ENCODE measurements at places on chromosomes 12 and 14.

GRCh38 chr12:58342736-58343135, 401.4 kb downstream of the ATP23 start:
- no peak for DNase-seq

- DNase-seq, result no peak
Measured at GRCh38 chr12:15289192-15289591, 33.1 kb upstream of the PTPRO start.

DNA sequence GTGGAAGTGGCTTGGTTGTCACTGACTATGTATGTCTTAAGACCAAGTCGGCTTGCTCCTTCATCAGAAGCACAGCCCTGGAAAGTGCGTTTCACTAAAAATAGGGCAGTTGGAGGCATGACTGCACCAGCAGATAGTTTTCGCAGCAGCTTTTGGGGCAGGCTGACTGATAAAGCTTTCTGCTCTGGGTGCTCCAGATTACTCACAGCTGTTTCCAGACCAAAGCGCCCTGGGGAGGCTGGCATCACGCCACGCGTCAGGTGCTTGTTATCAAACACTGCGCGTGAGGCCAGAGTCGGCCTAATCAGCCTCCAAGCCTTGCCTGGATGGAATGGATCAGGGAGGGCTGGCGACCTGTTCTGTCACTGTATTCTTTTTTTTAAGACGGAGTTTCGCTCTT, 13.3 kb upstream of the LRRC10 start:
- DNase-seq, result no peak

- DNase-seq, result no peak
Measured at GRCh38 chr12:71162832-71163763, 5.3 kb upstream of the TSPAN8 start.

DNA sequence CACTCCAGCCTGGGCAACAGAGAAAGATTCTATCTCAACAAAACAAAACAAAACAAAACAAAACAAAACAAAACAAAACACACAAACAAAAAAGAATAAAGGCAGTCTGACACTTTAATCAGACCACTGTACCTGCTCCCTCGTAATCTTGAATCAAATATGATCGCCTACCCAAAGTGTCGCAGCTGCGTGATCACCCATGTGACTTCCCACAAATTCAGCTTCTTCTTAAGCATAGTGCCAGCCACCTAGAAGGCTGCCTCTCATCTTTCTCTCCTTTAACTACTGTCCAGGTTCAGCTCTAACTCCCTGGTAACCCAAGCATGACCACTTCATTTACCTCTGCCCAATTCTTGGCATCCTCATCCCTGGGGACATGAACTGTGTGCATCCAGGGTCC, 37.4 kb downstream of the FMNL3 start:
- no peak for DNase-seq

- DNase-seq, result no peak
Measured at GRCh38 chr12:95591731-95592130, 40.5 kb upstream of the USP44 start.

GRCh38 chr12:23041774-23042173, 416.8 kb downstream of the ETNK1 start:
- no peak for DNase-seq

DNA sequence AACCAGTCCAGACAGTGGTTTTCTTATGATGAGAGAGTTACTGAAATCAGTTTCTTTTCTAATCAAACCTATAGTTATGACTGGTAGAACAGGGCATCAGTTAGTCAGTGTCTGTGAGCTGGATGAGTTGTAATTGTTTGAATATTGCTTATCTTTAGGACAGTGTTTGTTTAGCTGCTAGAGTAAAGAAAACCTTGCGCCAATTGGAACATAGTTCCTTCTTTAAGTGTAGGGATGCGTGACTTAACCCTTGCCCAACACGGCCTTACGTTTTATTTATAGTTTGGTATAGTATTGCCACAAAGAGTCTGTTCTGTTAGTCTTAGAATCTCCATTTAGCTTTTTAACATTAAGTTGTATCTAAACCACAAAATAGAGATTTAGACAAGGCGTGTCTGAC, 572.6 kb downstream of the SLC16A7 start:
- no peak for DNase-seq

GRCh38 chr14:60565211-60565610, 56.3 kb downstream of the SIX6 start:
- no peak for DNase-seq

DNA sequence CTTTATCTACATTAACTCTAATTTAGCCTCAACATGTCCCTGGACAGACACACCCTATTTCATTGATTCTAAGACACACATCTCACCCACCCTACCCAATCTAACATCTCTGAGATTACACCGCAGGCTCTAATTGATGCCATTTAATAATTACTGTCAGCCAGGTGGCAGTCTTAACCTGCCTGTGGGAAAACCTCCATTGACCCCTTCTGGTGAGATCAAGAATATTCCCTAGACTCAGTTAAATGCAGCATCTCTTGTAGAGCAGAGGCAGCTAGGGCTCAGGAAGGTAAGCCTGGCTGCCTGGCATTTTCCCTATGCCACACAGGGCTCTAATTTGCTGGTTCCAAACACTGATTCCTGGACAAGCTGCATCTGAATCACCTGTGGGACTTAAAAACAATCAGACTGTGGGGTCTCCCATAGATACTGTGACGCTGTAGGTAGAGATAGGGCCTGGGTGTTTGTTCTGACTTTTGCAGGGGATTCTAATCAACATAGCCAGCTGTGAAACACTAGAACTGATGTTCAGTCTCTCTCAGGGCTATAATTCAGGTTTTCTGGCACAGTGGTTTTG, 14.3 kb downstream of the MCRS1 start:
- DNase-seq, result peak; percentile 54

DNA sequence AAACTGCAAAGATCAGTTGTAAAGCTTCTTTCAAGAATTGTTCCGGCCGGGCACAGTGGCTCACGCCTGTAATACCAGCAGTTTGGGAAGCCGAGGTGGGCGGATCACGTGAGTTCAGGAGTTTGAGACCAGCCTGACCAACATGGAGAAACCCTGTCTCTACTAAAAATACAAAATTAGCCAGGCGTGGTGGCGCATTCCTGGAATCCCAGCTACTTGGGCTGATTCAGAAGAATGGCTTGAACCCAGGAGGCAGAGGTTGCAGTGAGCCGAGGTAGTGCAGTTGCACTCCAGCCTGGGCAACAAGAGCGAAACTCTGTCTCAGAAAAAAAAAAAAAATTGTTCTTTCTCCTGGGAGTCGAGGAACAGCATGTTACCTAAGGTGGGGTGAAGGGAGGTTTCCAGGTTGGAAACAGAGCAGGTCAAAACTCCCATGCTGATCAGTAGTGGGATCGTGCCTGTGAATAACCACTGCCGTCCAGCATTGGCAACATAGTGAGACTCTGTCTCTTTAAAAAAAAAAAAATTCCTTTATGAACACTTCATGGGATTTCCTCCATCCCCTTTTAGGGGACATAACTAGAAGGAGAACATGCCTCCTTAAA, 13.9 kb downstream of the FBXO34 start:
- no peak for DNase-seq

GRCh38 chr12:94560431-94561221, 89.7 kb downstream of the TMCC3 start:
- no peak for DNase-seq

DNA sequence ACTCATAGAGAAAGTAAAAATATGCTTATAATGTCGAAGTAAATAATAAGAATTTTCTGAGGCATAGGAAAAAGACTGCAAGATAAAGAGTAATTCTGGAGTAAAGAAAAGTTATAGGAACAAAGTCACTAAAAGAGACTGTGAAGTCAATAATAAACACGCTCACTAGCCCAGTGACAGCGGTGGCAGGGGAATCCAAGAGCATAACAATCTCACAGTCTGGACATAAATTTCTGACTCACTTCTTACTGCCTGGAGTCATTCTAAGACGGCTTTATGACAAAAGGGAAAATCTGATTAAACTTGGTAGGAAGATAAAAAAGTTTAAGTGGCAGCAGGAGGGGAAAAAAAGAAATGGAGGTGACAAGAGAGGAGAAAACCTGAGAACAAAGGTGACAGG, 56.4 kb upstream of the GRIP1 start:
- DNase-seq, result no peak

- DNase-seq, result no peak
Measured at GRCh38 chr14:70043001-70043400, 145.8 kb downstream of the SLC8A3 start.

GRCh38 chr14:64303471-64303917, 9.3 kb upstream of the ESR2 start:
- DNase-seq, result no peak

DNA sequence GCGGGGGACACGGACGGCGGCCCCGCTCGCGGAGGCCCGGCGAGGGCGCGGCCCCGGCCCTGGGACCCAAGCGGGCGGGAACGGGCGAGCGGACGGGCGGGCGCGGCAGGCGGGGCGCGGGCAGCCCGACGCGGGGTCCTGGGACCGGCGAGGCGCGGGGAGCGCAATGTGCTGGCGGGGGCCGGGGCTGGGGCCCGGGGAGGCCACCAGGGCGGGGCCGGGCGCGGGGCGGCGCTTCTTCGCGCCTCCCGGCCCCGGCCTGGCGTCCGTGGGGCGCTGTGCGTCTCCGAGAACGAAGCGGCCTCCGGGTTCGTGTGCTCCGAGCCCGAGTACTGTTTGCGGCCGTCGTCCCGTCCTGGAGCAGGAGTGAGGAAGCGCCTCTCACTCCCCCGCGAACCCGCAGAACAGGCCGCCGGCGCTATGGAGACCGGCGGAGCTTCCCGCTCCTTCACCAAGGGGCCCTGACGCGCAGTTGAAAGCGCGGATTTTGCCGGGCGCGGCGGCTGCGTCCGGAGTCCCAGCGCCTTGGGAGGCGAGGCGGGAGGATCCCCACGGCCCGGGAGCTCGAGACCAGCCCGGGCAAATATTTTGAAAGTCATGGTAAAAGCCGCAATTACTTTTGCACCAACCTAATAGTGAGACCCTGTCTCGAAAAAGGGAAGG, 420 bp upstream of the ANKLE2 start:
- peak; percentile 85 for DNase-seq

GRCh38 chr12:34054938-34055337, 32.6 kb downstream of the ALG10 start:
- DNase-seq, result no peak

GRCh38 chr12:5064913-5065490, 21.3 kb downstream of the KCNA5 start:
- no peak for DNase-seq

DNA sequence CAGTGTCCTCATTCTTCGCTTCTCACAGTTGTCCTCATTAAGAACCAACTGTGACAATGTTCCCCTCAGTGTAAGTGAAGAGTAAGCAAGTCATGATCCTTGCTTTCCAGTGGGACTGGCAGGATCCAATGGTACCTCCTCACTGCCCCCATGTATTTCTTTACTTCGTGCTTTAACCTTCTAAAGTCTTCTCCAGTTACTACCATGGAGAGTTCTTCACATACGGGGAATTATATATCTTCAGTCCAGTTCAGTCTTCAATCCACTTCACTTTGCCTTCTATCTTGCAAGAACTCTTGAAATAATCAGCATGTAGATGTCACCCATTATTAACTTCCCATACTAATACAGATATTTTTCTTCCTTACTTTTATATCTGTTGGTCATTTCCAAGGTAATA, 381.9 kb upstream of the GARIN6 start:
- no peak for DNase-seq

- DNase-seq, result no peak
Measured at GRCh38 chr14:81868172-81868571, 334.5 kb upstream of the SEL1L start.

- DNase-seq, result no peak
Measured at GRCh38 chr12:60494244-60494643, 898.4 kb downstream of the SLC16A7 start.

DNA sequence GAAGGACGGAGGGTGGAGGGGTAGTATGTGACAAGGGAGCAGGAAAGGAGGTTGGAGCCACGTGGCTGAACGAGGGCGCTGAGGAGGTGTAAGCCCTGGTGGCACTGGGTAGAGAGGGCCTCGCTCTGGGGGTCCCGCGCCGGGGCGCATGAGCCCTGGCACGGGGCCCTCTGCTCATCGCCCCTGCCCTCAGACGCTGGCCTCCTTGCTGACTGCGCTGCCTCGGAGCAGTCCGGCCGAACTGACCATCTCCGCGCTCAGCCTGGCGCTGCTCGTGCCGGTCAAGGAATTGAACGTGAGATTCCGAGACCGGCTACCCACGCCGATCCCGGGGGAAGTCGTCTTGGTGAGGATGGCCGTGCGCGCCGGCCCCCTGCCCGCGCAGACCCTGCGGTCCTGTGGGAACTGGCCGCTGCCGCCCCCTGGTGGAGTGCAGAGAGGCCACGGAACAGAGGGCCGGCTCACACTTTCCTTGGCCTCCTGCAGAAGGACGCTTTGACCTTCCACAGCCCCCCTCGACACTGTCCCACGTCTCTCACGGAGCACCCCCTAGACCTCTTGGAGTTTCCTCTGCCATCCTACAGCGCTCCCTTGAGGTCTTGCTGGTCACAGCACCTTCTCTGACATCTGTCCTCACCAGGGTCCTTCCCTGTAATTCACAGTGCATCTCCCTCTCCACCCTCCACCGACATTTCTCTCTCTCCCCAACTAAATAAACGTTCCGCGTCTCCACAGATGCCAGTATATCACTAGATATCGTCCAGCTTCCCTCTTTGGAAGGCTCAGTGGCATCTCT, 10.5 kb downstream of the ARHGEF25 start:
- DNase-seq, result peak; percentile 58

DNA sequence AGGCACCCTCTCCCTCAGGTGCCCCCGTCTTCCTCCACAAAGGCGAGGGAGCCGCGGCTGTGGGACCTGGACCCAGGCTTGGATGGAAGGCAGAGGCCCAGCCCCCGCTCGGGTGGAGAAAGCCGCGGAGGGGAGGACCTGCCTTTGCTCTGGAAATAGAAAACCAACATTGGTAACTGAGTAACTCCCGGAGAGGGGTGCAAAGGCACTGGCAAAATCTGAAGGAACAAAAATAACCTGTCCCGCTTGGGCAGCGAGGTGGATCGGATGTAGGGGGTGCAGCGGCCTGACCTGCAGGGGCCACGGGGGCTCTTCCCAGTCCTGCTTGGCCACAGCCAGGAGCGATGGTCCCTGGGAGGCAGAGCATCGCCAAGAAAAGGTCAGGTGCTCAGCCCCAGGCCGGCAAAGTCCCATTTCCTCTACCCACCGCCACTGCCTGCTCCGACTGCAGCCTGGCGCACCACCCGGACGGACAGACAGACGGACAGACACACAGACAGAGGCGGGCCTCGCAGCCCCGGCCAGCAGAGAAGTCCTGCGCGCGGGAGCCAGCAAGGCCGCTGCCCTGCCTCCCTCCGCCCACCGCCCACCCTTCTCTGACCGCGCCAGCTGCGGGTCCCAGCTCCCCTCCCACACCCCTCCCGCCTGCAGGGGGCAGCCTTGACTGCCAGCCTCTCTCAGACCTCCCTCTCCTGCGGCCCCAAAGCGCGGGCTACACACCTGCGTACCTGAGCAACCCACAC, 21.4 kb upstream of the TMEM106C start:
- peak; percentile 22 for DNase-seq

GRCh38 chr12:1811281-1811947, 9.0 kb upstream of the LRTM2 start:
- peak; percentile 40 for DNase-seq

Measured in activated CD4-positive, alpha-beta T cell treated with anti-CD3 and anti-CD28 coated beads, Interleukin-2, amount 10 ng/mL, durations not matched to agents 7 days and 5 days (primary cell).